ENCODE measurements at places on chromosomes 11 and 22.

DNA sequence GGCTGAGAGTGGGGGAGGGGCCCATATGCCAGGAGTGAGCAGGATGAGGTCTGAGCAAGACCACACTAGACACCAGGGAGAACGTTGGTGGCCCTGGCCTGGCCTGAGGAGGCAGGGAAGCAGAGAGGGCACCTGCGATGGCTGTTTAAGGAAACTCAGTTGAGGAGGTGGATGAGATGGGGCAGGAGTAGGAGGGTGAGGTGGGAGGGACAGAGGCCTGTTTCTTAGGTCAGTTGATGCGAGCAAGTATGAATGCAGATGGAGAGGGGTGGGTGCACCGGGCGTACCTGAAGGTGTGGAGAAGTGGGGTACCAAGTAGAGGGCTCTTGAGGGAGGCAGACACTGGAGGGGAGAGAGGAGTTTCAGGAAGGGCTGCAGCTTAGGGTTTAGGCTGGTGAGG, 10.6 kb upstream of the MPPED1 start:
- no peak for DNase-seq

DNA sequence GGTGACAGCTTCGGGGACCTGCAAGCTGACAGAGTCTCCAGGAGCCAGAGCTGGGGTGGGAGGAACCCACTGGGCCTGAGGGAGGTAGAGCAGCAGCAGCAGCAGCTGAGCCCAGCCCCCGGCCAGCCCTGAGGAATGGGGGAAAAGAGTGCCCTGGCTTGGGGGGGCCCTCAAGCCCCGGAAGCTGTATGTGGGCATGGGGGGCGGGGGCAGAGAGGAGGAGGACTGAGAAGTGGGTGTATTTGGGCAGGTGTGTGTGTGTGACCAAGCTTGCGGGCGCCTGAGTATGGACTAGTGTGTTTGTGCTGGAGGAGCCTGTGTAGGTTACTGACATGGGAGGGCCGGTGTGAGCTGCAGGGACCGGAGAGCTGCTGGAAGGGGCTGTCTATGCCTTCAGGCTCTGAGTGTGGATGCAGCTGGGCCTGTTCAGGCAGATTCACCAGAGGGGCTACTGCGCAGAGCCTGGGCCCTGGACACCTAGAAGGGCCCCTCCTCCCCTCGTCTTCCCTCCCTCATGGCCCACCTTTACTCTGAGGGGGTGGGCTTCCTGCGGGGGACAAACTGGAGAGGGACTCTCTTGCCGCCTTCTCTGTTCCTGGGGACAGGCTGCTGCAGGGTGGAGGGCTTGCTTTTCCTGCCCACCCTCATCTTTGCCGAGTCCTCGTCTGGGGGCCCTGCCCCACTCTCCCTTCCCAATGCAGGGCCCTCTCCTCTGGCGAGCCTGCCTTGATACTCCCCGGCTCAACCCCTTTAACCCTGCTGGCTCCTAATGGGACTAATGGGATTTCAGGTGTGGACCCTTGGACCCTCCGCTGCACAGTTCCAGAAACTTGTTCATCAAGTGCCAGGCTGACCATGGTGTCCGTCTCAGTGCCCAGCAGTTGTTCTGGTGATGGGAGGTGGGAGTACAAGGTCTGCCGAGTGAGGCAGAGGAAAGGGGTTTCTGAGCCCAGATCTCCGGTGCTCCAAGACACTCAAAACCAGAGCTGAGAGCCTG, 28.2 kb downstream of the ST3GAL4 start:
- no peak for DNase-seq

GRCh38 chr11:57881647-57882046, 120.0 kb downstream of the CTNND1 start:
- DNase-seq: no peak

DNA sequence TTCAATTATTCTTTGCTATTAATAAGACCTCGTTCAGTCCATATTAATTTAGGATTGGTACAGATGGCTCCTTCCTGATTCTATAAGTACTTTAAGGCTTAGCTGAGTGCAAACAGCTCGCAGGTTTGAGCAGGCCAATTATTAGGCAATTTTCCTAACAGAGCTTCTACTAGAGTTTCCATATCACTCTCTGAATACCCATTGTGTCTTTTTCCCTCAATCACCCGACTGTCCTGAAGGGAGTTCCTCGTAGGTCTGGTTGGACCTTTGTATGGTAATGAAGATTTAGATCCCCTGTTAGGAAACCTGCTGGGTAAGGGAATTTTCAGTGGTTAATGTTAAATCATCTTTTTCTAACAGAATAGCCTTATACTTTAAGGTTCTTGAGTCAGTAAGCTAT, 61.1 kb downstream of the ARHGAP42 start:
- no peak for DNase-seq

DNA sequence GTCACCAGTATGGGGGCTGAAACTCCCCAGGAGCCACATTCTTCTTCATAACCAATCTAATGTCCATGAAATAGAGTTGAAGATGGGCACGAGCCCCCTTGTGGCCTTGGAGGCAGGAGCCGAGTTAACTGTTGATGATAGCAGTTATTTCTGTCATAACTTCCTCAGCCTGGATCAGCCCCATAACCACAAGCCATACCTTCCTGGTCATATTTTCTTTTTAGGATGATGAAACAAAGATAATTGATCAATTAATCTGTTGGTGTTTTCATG, 65.0 kb upstream of the TTC12 start:
- no peak for DNase-seq

GRCh38 chr11:87405843-87406242, 368.1 kb downstream of the TMEM135 start:
- DNase-seq: no peak

DNA sequence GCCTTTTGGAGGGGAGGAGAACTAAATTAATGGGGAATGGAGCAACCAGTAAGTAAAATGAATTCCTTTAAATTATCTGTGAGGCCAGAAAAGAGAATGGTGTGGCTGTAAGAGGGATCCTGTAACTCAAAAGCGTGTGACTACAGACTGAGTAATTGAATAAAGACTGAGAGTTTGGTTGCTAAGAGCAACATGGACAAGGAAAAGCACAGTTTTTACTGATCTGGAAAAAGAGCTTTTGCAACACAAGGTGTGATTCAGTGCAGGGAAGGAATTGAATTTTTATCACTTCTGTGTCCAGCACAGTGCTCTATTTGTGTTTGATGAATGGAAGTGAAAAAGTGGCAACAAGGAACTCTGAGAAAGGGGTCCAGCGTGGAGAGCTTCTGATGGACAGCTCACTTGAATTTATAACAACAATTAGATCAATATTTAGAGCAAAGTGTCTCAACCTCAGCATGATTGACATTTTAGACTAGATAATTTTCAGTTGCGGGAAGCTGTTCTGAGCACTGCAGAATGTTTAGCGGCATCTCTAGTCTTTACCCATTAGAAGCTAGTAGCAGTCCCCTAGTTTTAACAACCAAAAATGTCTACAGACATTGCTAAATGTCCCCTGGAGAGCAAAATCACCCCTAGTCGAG, 202.8 kb upstream of the BDNF start:
- no peak for DNase-seq

DNA sequence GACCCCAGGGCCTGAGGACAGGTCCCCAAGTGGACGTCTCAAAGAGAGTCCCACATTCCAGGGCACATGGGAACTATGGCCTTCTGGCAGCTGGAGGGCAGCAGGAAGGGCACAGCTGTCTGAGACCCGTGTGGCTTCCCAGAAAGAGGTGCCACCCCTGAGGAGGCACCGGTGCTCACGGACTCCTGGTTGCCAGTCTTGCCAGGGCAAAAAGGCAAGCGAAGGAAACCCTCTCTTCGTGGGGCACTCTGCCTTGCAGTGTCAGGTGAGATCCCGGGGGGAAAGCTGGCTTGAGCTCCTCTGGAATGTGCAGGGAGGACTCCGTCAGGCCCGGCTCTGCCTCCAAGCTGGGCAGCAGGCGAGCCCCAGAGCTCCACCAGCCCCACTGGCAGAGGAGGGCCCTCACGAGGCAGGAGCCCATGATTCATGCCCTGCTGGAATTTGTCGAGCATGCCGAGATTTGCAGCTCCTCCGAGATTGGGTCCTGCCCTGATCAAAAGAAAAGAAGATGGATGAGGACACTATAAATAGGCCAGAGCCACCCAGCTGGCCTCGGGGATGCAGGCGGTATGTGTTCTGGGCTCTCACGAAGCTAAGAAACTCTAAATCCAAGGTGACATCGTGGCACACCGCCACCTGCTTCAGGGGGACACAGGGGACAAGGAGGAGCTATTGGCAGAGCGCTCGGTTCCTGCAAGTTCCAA, 9.9 kb upstream of the CELSR1 start:
- no peak for DNase-seq

DNA sequence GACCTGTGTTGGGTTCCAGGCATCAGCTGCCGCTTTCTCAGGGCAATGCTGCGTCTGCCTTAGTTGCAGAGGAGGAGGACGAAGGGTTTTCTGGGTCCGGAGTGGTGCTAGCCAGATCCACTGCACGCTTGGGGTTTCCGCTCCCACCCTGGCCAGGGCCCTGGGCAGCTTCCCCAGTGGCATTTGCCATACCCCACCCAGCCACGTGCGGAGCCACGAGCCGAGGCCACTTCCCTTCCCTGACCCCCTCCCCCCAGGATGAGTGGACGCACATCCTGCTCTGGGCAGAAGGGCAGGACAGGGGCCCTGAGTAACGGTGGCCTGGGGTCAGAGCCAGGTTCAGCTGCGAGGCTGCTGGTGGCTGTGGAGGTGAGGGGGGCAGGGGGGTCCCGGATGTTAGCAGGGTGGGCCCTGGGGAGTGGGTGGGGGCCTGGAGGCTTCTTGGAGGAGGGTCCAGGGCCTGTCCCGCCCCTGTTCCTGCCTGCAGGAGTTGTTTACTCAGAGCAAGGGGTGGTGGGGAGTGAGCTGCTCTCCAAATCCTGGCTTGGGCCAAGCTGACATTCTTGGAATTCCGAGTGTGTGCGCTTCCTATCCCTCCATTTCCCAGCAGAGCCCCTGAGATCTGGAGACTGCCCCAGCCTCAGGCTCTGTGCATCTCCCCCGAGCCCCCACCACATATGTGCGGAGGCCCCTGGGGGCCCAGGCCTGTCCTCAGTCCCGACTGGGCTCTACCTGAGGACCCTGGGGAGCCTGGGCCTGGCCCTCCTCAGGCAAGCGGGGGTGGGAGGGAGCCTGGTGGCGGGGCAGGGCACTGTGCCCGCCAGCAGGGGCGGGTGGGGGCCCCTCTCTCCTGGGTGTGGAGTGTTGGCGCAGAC, 1.4 kb downstream of the TSPAN4 start:
- DNase-seq: no peak

DNA sequence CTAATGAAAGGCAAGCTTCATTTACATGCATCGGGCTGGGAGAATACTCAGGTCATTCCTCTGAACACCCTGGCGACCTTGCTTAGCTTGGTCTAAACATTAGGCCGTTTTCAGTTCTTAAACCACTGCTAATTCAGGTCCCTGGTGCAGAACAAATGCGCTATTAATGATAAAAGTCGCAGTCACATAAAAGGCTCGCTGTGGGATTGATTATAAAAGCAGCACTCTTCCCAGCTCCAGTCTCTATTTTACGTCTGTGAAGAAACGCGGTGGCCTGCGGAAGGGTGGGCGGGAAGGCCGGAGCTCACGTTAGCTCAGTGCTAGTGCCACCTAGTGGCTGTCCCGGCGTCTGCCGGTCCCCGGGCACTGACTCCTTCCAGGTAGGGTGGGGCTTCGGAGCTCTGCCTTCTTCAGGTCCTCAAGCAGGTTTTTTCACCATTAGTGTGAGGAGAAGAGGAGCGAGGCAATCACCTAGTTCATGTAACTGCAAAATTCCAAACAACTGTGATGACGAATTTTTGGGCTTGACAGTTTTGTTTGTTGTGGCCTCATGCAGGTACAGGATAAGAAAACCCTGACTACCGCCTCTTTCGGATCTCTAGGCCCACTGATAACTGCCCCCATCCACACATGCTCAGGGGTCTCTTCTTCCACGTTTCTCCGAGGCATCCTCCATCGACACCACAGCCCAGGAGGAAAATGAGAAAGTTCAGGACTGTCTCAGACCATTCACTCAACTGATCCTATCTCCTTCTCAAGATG, 66.5 kb upstream of the CLMP start:
- peak; percentile 79 for DNase-seq
